ENCODE measurements at places on chromosomes 7 and 10.

DNA sequence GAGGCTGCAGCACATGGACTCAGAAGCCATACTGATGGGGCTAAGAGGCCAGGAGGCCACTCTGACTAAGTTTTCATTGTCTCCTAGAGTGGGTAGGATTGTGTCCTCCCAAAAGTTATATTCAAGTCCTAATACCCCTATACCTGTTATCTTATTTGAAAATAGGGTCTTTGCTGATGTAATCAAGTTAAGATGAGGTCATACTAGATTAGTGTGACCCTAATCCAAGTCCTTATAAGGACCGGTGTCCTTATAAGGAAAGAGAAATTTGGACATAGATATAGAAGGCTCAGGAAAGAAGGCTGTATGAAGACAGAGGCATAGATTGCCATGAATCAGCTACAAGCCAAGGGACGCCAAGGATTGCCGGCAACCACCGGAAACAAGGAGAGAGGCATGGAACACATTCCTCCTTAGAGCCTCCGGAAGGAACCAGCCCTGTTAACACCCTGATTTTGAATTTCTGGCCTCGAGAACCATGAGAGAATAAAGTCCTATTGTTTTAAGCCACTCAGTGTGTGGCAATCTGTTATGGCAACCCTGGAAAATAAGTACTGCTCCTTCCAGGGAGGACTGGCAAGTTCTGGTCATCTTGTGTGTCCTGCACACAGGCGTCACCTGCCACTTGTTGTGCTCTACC lies 157.0 kb downstream of the EMX2 start:
- no peak for DNase-seq
- H3K36me3 ChIP-seq = no peaks in the 10 kb centered on the region
- no peak overlapping the region for H3K27ac ChIP-seq
- peaks cover 30% of the 10 kb centered on the region for H3K27me3 ChIP-seq
- H3K4me1 ChIP-seq = no peaks in the 10 kb centered on the region

- H3K4me3 ChIP-seq = no peak overlapping the region
- H3K27ac ChIP-seq = no peak overlapping the region
- no peaks in the 10 kb centered on the region for H3K4me1 ChIP-seq
- H3K36me3 ChIP-seq = peaks cover 2% of the 10 kb centered on the region
Measured at GRCh38 chr10:128804411-128804810, 662.6 kb upstream of the MGMT start.

- H3K4me1 ChIP-seq = peaks cover 6% of the 10 kb centered on the region
- DNase-seq = no peak
- no peak overlapping the region for H3K4me3 ChIP-seq
- H3K27ac ChIP-seq = no peak overlapping the region
Measured at GRCh38 chr7:51261950-51262795, 54.4 kb downstream of the COBL start.

DNA sequence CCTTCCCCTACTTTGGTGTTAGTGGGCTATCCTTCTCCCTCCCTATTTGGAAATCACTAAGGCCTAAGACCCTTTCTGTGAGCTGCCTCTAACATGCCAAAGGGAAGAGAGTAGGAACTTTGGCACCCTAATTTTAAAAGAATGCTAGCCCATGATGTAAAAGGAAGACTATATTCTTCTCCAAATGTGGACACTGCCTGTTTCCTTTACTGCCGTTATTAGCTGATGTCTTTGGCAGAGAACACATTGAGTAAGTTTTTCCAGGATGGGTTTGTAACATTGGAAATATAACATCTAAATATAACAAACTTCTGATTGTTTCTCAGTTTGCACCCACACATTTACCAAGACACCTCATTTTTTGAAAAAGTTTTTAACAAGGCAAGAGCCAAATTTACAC lies 56.9 kb upstream of the TNKS2 start:
- peaks cover 2% of the 10 kb centered on the region for H3K4me1 ChIP-seq
- H3K27me3 ChIP-seq = peaks cover 74% of the 10 kb centered on the region
- peaks cover 1% of the 10 kb centered on the region for H3K36me3 ChIP-seq
- H3K27ac ChIP-seq = no peak overlapping the region

DNA sequence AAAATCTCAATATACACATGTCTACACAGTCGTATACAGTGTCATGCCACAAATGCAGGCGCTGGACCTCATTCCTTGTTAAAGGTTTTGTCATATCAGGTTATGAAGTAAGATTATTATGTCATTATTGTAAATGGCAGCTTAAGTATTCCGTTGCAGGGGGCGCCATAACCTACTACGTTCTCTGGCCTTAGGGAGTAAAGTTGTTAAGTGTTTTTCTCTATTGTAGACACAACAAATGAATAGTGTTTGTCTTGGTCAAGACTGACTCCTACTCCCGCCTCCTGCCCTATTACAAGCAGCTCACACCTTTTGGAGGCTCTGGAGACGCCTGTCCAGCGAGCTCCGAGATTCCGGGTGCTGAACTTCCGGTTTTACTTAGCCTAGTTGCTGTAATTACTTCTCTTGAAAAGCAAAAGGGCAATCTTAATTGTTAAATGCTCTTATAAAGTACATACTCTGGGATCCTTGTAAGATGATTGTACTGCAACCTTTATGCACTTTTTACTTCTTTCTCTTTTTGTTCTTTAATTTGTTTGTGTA lies 994 bp downstream of the GATAD1 start:
- H3K36me3 ChIP-seq = peaks cover 2% of the 10 kb centered on the region
- peaks cover 13% of the 10 kb centered on the region for H3K4me1 ChIP-seq
- H3K27ac ChIP-seq = peak overlapping the region; percentile 98

GRCh38 chr7:12564996-12565764 lies 5.3 kb upstream of the SCIN start:
- no peak for DNase-seq
- H3K4me1 ChIP-seq = peaks cover 6% of the 10 kb centered on the region
- no peak overlapping the region for H3K4me3 ChIP-seq
- peaks cover 38% of the 10 kb centered on the region for H3K27me3 ChIP-seq

DNA sequence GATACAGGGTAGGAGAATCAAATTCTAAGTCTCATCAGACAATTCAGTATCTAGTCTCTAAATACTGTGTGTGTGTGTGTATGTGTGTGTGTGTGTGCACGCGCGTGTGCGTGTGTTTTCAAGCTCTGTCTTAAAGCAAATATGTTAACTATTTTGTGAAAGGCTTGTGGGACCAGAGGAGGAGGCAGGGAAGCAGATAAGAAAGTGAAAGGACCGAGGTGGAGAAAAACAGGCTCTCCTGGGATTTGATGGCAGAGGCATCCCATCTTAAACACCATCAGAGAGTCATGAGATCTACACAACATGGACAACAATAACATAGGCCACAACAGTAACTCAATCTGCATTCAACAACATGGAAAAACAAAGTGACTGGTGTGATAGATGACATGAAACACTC lies 67.1 kb downstream of the PIP4K2A start:
- peaks cover 3% of the 10 kb centered on the region for H3K36me3 ChIP-seq
- peak overlapping the region; percentile 99 for H3K27ac ChIP-seq
- H3K4me1 ChIP-seq = peaks cover 76% of the 10 kb centered on the region
- no peak for DNase-seq
- H3K27me3 ChIP-seq = no peaks in the 10 kb centered on the region
